ENCODE measurements at places on chromosomes 11 and 22.

GRCh38 chr11:58775066-58775708 lies 43.4 kb upstream of the GLYAT start:
- no peak for DNase-seq

GRCh38 chr11:897253-898142 lies 13.1 kb downstream of the CHID1 start:
- no peak for DNase-seq

DNA sequence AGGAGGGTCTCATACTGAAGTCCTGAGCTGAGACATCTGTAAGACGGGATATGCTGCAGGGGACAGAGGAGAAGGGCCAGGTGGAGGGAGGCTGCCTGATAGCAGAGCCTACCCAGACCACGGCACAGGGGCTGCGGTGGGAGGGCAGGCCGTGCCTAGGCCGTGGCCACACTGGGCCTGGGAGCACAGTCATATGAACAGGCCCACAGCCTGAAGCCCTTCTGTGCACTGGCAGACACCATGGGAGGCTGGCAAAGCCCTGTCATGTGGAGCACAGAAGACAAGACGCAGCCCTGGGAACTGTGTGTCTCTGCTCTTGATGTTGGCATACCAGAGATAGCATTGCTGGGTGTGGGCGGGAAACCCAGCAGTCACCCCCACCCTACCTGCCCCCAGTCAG lies 3.3 kb downstream of the SPATA19 start:
- no peak for DNase-seq

- no peak for DNase-seq
These were observed 107.3 kb downstream of the BRD1 start for GRCh38 chr22:49720279-49720959.

GRCh38 chr22:50606165-50606945 lies 5.8 kb downstream of the MAPK8IP2 start:
- DNase-seq: no peak

- DNase-seq: no peak
These were observed 357.5 kb downstream of the TENM4 start for GRCh38 chr11:79083352-79083751.

Data from substantia nigra (tissue), 51 donors.